Stimulated activated CD8-positive, alpha-beta memory T cell treated with anti-CD3 and anti-CD28 coated beads, Interleukin-12 subunit alpha, Interleukin-12 subunit beta, amount 100 ng/mL, for 4 hours (primary cell): ENCODE measurements at places on chromosomes 2 and 18.

DNA sequence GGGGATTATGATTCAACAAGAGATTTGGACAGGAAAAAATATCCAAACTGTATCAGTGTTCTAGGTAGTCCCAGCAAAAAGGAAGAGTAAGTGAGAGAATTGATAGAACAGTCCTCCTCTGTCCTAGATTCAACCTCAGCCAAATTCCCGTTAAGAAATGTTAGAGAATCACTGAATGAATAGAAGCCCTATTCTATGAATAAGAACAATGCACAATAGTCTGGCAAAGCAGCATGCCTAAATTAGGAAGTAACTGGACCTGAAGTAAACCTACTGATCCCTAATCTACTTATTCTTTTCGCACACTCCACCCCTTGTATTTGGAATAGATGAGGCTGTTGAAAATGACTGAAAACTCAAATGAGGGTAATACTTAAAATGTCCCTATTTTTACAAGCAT, 1665.5 kb downstream of the LRP1B start:
- no peak for DNase-seq

GRCh38 chr2:184455624-184456023, 142.7 kb upstream of the ZNF804A start:
- DNase-seq = no peak

DNA sequence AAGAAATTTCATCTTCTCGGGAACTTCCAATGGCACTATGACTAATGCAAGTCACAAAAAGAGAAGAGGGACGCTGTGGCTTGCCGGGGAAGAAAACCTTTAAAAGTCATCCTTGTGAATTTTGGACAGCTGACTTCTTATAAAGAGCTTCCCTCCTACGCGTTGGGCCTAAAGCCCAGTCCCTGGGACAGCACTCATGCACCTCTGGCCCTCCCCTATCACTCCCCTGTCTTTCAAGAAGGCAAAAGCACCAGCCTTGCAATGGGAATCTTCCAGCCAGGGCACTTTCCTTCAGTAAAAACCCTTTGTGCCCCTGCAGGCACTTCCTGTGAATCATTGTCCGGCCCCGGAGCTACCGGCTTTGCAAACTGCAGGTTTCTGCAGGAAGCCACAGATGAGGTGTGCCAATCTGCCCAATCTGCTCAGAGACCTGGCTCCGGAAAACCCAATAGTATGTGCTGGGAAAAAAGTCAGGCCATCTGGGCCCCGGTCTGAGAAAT, 7.1 kb downstream of the MREG start:
- no peak for DNase-seq

DNA sequence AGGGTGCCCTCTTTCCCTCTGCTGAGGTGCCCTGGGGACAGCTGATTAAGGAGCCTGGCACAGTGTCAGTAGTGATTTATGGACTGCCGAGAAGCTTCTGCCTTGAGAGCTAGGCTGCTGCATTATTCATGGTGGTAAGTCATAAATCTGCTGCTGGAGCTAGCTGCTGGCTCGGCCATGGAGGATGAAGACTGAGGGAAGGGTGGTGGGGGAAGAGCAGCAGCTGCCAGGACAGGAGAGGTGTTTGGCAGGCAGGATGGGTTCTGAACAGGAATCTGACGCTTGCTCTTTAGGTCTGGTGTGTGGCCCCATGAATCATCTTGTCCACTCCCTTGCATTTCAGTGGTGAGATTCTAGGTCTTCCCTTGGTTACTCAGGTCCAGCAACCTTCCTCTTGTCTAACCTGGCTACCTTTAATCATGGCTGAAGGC, 296.3 kb downstream of the DYSF start:
- DNase-seq = no peak

DNA sequence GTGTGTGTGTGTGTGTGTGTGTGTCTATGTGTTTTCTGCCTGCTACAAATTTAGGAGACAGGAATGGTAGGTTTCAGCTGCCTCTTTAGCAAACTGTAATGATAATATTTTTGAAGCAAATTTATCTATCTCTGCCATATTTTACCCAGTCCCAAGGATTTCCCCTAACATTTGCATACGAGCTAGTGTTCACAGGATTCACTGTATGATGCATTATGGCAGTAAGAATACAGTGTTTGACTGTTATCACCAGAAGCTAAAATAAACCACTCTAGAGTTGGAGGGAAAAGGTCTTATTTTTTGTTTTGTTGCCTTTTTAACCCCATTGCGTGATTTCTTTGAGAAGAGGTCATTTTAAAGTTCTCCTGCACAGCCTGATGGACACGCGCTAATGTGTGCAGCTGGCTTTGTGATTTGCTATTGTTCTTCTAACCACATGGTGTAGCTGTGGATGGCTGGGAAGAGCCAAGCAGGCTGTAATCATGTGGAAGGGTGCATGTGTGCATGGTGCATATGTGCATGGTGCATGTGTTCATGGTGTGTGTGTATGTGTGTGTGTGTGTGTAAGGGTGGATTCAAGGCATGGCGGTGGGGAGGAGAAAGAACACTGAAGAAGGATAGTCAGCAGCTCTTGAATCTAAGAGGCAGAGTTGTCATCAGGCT, 62.4 kb downstream of the PLB1 start:
- no peak for DNase-seq

- no peak for DNase-seq
Observed at GRCh38 chr2:235191978-235192377, 240.2 kb downstream of the SH3BP4 start.

DNA sequence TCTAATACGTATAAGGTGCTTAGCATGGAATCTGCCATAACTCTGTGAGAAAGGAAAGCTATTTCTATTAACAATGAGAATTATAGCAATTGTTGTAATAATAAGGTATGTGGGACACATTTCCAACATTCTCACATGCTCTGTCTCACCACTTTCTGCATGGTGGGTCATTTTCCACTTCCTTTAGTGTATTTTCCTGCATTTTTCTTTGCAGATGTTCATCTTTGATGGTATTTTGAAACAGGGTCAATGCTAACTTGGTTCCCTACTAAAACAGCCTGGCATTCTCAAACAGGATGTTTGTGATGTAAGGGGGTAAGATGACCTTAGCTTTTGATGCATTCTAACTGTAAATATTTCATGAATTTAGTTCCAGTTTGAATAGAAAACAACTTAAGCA, 54.7 kb downstream of the MYO1B start:
- no peak for DNase-seq

- DNase-seq = no peak
Observed at GRCh38 chr18:40949114-40949950, 1005.7 kb upstream of the PIK3C3 start.

- no peak for DNase-seq
Observed at GRCh38 chr2:109171444-109172334, 42.7 kb downstream of the SH3RF3 start.

- DNase-seq = no peak
Observed at GRCh38 chr2:160910681-160911080, 249.5 kb upstream of the TANK start.

- no peak for DNase-seq
Observed at GRCh38 chr2:201546576-201546975, 95.0 kb downstream of the STRADB start.

DNA sequence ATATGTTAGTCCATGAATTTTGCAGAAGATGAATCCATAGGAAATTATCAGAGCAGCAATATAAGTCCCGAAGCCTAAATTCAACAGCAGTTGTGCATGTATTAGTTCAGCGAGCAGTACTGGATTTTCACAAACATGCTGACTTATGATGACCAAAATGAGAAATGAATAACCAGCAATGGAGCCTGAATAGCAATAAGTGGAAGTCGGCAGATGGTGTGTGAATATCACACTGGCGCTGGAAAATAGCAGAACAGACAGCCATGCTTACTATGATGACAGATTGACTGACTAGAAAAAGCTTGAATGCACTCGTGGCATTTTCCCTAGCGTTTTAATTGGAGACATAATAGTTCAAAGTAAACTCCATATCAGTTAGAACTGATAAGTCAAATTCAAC, 1114.5 kb downstream of the DSC3 start:
- no peak for DNase-seq

GRCh38 chr2:42743659-42743990, 20.3 kb downstream of the OXER1 start:
- DNase-seq = no peak

DNA sequence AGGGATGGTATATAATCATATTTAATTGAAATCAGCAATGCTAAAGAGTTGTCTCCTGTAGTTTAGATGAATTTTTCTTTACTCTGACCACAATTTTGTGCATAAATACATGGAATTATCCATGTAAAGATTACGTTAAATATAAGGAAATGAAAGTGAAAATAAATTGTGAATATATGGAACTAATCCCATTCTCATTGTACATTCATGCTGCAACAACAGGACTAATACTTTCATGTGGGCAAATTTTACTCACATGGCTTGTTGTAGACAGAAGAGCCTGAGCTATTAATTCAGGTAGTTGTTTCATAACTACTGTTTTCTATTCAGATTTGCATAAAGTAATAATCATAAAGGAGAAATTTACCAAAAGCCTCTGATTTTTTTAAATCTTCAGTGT, 357.8 kb downstream of the ARHGAP15 start:
- no peak for DNase-seq

GRCh38 chr2:69827796-69828540, 1.5 kb upstream of the GMCL1 start:
- no peak for DNase-seq

GRCh38 chr2:66013456-66013855, 421.5 kb upstream of the MEIS1 start:
- no peak for DNase-seq

- no peak for DNase-seq
Observed at GRCh38 chr2:8630676-8631464, 51.0 kb upstream of the ID2 start.

GRCh38 chr2:170484552-170484951, 230.6 kb upstream of the SP5 start:
- DNase-seq = no peak

DNA sequence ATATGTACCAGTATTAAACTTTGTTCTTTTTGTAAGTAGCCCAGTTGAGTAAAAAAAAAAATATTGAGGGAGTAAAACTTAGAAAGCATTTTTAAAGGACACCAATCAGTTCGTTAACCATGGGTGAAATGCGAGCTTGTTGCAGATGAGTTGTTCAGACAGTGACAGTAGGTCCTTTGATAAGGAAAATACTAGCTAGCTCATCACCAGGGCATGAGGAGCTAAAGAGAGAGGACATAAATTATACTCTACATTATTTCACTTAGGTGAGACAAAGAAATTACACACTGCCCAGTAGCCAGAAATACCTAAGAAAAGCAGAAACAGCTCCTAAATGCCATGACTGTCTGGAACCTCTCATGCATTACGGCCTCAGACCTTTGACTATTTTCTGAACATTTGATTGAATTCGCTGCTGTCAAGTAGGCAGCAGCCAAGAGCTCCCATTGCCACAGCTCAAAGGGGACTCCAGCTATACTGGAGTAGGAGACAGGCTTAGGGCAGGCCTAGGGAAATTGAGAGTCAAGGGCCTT, 2.6 kb upstream of the HNRNPLL start:
- no peak for DNase-seq

DNA sequence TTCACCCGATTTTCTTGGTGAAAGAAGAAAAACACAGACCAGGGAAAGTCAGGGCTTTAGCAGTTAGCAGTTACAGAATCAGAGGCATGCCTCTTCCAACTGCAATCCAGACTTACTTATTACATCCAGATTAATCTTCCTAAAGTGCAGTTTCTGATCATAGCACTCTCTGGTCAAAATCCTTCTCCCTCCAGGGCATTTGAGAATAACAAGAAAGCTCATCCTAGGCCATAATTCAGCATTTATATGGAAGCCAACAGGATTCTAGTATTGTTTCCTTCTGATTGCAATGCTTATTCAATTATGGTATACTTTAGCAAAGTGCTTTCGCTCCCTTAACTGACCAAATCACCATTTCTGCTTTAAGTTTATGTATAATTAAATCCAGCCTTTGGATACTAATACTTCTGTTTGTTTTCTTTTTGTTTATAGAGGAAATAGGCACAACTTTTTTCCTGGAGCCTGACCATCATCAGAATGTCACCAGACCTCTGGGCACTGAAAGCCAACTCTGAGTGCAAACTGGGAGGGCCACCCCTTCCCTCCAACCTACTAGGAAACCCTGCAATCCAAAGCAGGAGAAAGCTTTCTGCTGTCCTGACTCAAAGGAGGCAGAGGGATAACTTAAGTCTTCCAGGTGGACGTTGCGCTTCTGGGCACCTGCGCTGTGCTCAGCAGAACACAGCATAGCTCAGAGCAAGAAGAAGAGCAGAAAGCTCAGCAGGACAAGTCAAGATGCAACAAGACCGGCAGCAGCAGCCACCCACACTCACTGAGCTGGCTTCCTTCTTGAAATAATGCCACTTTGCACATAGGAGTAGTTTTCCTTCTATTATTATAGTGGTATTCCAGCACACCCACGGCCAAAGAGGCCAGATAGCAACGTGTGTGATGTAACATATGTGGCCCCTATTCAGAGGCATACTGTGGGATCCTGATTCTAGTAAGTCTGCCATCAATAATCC, 99.3 kb downstream of the STK39 start:
- no peak for DNase-seq

GRCh38 chr18:8519102-8519501, 90.1 kb upstream of the RAB12 start:
- DNase-seq = no peak

GRCh38 chr2:162773352-162773751, 65.2 kb downstream of the KCNH7 start:
- DNase-seq = no peak

- no peak for DNase-seq
Observed at GRCh38 chr2:26534865-26535662, 57.1 kb upstream of the OTOF start.

- DNase-seq = no peak
Observed at GRCh38 chr2:68734688-68735525, at the start of gene ARHGAP25. ARHGAP25 (plus strand) TSS chr2:68734811; CDS start chr2:68735200, 389 bp downstream.

DNA sequence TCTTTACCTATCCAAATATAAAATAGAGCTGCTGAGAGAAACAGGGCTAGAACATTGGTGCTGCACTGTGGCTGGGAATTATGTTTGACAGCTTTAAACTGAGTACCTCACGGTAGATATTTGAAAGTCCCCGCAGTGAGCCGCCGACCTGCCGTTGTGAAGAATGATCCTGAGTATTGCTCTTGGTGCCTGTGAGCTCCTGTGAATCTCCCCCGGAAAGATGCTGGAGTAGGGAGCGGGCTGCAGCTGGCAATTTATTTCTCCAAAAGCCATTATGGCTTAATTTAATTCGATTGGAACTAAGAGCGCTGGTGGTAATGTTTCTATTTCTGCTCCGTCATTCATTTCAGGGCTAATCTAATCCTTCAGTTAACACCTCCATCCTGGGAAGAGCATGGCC, 129.4 kb upstream of the TPO start:
- no peak for DNase-seq

DNA sequence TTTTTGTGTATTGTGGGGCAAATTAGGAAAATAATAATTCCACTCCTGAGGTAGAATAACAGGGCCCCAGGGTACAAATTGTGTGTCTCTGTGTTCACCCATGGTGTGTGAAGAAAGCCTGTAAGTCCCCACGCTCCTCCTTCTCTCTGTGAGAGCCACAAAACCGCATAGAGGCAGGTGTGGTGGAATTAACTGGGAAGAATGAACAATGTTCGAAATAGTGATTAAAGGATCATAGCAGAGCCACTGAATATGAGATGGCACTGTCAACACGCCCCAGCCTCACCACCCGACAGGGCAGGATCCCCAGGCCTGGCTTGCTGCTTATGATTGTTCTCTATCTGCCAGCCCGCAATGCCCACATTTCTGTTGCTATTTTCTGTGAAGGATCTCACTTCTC, 14.1 kb downstream of the IL1RN start:
- DNase-seq = no peak

GRCh38 chr2:207865210-207865609, 95.5 kb upstream of the FZD5 start:
- no peak for DNase-seq

- no peak for DNase-seq
Observed at GRCh38 chr18:48467231-48467630, 58.0 kb upstream of the ZBTB7C start.
